ENCODE measurements at places on chromosomes 5 and 9.

DNA sequence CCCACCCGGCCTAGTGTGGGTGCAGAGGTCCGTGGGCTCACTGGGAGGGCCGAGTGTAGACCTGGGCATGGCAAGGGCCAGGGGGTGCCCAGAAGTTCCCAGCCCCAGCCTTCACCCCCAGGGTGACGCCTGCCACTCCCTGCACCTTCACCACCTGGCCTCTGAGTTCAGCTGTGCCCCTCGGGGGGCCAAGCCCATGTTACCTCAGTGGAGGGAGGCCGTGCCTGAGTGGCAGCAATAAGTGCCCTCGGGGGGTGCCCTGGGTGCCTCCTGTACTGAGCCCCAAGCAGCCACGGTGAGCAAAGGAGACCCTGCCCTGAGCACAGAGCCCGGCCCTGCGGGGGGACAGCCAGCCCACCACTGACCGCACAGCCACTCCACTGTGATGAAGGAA, 10.3 kb upstream of the FCN2 start:
- no peak for DNase-seq

DNA sequence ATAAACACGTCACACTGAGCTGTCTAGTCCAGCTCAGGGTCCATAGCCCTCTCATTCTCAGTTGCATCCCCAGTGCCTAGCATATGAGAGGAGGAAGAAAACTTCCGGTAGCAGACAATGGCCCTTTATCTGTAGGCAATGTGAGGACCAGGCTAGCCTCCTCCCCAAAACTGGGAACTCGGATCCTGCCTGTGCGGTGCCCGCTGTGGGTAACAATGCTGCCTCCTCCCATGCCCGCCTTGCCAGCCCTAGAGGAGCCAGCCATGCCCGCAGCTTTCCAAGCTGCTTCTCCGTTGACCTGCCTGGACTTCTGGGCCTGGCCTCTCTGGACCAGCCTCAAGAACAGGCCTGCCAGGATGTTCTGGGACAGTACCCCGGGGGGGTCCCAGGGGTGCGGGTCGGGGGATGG, 74.6 kb upstream of the ORM1 start:
- DNase-seq: no peak

GRCh38 chr9:31027678-31028077, 1356.8 kb upstream of the ACO1 start:
- DNase-seq: no peak

GRCh38 chr9:94108584-94108983, 24.3 kb downstream of the PTPDC1 start:
- no peak for DNase-seq

DNA sequence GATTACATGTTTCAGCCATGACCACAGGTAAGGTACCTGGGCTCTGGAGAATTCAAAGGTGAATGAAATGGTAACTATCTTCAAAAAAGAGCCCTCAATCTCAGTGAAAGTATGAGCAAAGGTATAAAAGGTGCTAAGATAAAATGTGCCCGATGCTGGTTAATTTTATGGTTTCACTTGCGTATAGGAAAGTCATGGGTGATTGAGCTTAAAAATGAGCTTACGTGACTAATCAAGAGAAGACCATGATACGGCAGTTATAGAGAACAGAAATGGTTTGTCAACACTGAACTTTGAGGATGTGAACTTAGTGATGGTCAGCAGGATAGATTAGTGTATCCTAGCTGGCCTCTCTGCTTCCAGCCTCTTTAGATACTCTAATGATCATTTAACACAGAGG, 320.1 kb downstream of the DEPDC1B start:
- DNase-seq: no peak

DNA sequence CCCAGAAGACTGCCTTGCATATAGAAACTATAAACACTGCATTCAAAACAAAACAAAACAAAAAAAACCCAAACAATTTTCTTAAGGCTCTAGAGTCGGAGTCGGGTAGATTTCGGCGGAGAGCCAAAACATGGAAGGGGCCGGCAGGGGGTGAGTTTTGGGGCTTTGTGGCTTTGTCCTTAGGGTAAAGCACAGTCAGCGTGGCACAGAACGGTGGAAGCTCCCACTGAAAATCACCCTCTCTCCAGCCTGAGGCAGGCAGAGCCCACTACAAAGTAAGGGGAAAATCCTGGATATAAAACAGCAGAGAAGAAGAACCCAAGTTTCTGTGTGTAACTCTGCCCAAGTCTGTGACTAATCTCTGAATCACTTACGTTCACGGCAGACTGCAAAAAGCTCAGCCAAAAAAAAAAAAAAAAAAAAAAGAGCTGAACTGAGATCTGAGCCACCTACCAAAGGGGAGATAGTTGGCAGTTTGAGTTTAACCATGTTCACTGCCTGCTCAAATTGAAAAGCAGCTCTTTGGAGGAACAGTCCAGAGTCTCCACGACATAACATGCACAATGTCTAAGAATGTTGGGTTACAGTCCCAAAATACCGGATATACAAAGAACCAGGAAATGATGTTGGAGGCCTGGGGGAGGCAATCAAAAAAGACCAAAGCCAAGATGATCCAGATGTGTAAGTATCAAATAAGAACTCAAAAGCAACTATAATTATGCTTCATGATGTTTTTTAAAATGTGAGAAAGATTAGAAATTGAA, 26.6 kb upstream of the OR2K2 start:
- no peak for DNase-seq

DNA sequence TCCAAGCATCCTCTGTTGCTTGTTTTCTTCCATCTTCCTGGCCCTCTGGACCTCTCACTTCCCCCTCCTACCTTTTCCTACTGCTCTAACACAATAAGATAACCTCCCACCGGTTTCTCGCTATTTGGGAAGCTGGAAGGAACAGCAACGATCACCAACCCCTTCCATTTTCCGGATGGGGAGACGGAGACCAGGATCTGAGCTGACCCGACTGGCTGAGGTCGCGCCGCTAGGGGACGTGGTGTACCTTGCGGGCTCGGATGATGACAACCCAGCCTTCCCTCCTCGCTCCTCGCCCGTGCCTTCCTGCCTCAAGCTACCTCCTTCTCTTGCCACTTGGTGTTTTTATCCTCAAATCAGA, 1.9 kb downstream of the LPAR1 start:
- peak; percentile 50 for DNase-seq

GRCh38 chr5:112630246-112631009, 107.3 kb upstream of the APC start:
- DNase-seq: peak; percentile 72

DNA sequence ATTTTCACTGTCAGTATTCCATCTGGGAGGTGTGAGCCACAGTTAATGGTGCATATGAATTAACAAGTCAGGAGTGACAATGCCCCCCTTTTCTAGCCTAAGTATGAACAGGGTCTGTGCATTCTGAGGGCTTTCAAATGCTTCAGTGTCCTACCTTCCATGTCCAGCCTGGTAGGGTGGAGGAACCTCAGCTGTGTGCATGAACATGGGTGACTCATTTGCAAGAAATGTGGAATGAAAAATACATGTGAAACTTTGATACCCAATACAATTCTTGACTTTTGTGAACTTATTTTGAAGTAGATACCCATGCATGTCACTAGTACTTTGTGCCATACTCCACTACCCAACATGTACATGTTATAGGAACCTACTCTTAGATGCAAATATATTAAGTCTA, 375.8 kb downstream of the SEMA5A start:
- DNase-seq: no peak

DNA sequence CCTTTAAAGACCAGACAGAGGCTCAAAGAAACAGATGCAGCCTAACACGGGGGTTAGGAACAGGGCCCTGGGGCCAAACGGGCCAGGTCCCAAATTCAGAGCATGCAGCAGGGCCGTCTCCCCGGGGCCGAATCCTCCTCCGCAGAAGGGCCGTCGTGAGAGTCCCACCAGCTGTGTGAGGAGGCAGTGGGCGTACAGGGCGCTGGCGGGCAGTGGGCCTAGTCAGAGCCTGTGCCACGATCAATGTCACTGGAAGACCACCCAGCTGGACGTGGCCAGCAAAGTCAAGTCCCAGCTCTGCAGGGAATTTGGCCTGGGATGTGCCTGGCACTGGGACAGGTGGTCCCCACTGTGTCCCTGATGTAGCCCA, 15.8 kb upstream of the FCN2 start:
- no peak for DNase-seq

GRCh38 chr9:135482015-135482754, 2.6 kb downstream of the PPP1R26 start:
- no peak for DNase-seq

- DNase-seq: no peak
Observed at GRCh38 chr5:14267166-14267838, 124.2 kb downstream of the TRIO start.

GRCh38 chr5:133925269-133925668, 43.2 kb downstream of the C5orf15 start:
- DNase-seq: no peak

DNA sequence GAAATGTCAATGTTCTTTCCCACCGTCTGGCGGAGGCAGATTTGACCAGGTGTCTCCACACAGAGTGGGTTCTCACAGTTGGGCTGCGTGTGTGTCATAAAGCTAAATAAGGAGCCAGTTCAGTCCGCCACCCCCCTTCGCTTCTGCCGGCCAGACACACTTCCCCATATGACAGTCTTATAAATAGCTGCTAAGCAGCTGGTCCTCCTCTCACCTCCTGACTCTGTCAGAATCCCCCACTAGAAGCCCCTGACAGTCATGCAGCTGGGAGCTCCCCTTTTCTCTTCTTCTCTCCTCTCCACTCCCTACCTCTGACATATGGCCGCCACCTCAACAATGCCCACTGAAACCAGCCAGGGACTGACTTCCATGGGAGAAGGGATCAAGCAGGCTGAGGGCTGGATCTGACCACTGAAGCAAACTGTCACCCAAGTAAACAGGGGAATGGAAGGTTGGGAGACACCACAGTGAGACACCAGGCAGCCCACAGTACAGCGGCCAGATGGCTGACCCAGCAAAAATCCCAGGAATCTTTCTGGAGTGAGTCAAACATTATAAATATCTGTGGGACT, 141.9 kb upstream of the EFNA5 start:
- DNase-seq: no peak

DNA sequence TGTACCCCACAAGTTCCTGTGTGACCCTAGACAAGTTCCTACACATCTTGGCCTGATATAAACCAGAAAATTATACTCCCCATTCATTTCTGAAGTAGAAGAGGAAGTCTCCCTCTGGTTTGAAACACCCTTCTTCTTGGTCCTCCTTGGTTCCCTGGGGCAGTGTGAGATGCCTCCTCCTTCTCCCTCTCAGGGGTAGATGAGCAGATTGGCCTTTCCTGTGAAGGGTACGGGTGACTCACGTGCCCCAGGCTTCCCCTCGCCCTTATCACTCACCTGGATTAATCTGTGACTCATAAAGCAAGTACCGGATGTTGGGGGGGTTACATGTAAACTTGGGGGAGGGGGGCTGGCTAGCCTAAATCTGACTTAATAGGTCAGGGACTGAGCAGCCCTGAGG, 11.1 kb upstream of the AQP3 start:
- peak; percentile 69 for DNase-seq

- DNase-seq: no peak
Observed at GRCh38 chr5:134136221-134136631, 21.7 kb downstream of the TCF7 start.

DNA sequence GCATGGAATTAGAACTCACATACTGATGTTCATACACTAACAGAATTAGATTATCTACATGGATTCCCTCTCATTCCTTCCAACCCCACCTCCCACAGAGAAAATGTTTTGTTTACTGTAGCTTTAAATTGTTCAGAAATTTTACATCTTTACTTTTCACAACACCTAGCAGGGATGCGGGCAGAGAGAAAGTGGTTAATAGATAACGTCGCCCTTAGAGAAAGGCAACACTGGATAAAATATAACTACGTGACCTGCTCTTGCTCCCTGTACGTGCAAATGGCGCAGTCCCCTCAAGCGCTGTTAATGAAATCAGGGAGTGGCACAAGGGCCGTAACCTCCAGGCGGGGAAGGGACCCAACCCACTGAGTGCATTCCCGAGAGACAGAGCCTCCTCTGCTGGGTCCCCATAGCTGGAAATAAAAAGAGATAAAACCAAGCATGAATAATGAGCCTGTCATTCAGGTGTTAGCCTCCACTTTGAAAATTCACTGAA, 125.3 kb upstream of the DAPK1 start:
- peak; percentile 93 for DNase-seq

- DNase-seq: no peak
Observed at GRCh38 chr5:902129-902916, 9.6 kb downstream of the TRIP13 start.

GRCh38 chr9:132006677-132007370, 72.8 kb downstream of the MED27 start:
- DNase-seq: no peak

DNA sequence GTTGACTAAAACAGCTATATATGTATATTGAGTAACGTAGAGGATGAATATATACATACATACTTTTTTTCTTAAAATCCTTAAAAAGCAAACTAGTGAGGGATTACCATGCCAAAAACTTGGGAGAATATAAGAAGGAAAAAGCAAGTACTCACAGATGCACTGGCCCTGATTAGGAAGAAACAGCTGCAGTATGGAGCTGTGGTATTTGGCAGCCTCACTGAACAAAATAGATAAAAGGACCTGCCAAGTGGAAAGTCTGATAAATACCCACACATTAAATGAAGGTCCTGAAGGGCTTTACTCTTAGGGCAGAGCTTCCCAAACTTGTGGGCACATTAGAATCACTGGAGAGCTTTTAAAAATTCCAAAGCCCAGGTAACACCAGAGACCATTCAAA, 80.6 kb downstream of the FEM1C start:
- DNase-seq: no peak

GRCh38 chr9:134214386-134214765, 50.0 kb upstream of the RNU6ATAC start:
- no peak for DNase-seq

DNA sequence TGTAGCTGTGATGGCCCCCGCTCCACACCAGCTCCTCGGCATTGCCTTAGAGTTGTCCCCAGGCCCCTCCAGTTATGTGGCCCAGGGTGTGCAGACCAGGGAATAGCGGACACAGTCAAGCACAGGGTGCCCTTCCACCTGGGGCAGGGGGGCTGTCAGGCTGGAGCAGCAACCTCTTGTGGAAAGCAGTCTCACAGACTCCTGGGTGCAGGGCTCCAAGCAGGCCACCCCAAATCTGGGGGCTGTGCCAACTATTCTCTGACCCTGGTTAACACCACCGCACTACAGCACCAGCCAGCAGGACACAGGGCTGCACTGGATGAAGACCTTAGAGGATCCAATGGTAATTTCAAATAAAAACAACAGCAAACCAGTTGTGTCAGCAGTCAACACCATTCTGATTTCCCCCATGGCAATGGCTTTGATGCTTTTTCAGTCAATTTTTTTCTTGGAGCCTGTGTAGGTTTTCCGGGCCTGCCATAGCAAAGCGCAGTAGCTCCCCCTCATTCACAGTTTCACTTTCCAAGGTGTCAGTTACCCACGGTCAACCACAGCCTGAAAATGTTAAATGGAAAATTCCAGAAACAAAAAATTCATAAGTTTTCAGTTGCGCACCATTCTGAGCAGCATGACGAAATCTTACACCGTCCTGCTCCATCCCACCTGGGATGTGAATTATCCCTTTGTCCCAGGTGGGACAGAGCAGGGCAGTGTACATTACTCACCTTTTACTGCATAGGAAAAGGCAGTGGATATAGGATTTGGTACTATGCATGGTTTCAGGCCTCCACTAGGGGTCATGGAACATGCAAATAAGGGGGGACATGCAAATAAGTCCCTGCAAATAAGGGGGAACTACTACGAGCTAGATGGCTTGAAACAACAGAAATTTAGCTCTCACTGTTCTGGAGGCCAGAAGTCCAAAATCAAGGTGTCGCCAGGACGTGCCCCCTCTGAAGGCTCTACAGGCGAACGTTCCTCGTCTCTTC, 49.0 kb downstream of the C5orf15 start:
- DNase-seq: no peak

GRCh38 chr9:89395931-89396710, 77.8 kb downstream of the SECISBP2 start:
- no peak for DNase-seq

- DNase-seq: no peak
Observed at GRCh38 chr5:117488976-117489500, 914.4 kb upstream of the SEMA6A start.
